ENCODE measurements at places on chromosomes 1 and 21.

GRCh38 chr1:225366552-225366951 is 61.3 kb downstream of the LBR start:
- no peak for DNase-seq
- H3K36me3 ChIP-seq = no peaks in the 10 kb centered on the region
- no peaks in the 10 kb centered on the region for H3K27me3 ChIP-seq
- no peak overlapping the region for H3K27ac ChIP-seq
- H3K4me3 ChIP-seq = no peak overlapping the region
- no peaks in the 10 kb centered on the region for H3K4me1 ChIP-seq

- no peaks in the 10 kb centered on the region for H3K36me3 ChIP-seq
- H3K4me1 ChIP-seq = peaks cover 5% of the 10 kb centered on the region
- no peaks in the 10 kb centered on the region for H3K27me3 ChIP-seq
- no peak overlapping the region for H3K4me3 ChIP-seq
- no peak overlapping the region for H3K27ac ChIP-seq
Measured at GRCh38 chr1:85612704-85613361, 32.3 kb downstream of the CCN1 start.

DNA sequence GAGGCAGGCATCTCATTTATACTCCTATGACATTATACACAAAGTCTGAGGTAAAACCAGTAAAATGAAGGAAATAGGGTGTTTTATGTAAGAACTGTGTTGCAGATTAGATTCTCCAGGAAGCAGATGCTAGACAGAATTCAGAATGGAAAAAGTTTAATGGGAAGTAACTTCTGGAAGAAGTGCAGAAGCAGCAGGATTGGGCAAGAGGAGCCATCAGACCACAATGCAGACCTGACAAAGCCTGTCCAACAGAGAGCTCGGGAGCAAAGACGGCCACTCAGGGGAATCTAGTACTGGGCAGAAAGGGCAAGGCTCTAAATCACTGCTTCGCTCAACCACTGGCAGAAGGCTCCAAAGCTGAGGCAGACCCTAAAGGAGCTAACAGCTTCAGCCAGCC is 33.7 kb downstream of the FBXO42 start:
- no peak overlapping the region for H3K4me3 ChIP-seq
- no peaks in the 10 kb centered on the region for H3K4me1 ChIP-seq
- no peaks in the 10 kb centered on the region for H3K27me3 ChIP-seq
- DNase-seq = no peak
- no peak overlapping the region for H3K27ac ChIP-seq

DNA sequence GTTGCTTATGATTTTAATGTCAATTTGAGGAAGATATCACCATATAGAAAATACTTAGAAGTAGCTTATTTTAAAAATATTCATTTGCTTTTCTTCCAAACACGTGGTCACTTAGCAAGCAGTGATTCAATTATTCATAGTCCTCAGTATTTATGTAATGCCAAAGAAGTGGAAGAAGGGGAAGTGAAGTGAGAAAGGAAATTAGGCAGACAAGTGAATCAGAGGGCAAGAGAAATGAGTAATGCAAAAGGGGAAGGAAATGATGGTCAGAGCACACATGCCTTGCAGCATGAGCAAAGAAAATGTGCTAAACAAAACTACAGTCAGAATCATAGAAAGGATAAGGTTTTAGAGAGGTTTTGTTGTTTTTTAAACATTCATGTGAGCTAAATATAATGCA is 31.8 kb downstream of the SDCCAG8 start:
- H3K4me3 ChIP-seq = no peak overlapping the region
- peaks cover 2% of the 10 kb centered on the region for H3K4me1 ChIP-seq
- no peak for DNase-seq

DNA sequence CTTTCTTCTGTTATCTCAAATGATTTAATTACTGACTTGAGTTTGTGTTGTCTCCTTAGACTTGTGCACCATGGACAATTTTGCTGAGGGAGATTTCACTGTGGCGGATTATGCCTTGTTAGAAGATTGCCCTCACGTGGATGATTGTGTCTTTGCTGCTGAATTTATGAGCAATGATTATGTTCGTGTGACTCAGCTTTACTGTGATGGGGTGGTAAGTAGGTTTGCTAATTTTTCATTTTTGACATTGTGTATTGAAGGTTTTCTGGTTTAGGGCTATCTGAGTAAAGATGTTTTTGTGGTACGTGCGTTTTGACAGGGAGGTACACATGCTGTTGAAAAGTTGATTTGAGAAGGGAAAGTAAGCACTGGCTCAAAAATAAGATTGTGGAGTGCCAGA is 14.1 kb downstream of the TTC3 start:
- H3K27ac ChIP-seq = no peak overlapping the region
- H3K4me1 ChIP-seq = no peaks in the 10 kb centered on the region
- no peak overlapping the region for H3K4me3 ChIP-seq
- H3K27me3 ChIP-seq = no peaks in the 10 kb centered on the region

- no peaks in the 10 kb centered on the region for H3K4me1 ChIP-seq
- DNase-seq = peak; percentile 14
- no peaks in the 10 kb centered on the region for H3K36me3 ChIP-seq
- no peak overlapping the region for H3K4me3 ChIP-seq
- no peak overlapping the region for H3K27ac ChIP-seq
- no peaks in the 10 kb centered on the region for H3K27me3 ChIP-seq
Measured at GRCh38 chr1:231590453-231591198, 36.0 kb upstream of the DISC1 start.

- H3K27me3 ChIP-seq = no peaks in the 10 kb centered on the region
- H3K36me3 ChIP-seq = no peaks in the 10 kb centered on the region
- H3K27ac ChIP-seq = no peak overlapping the region
- H3K4me3 ChIP-seq = no peak overlapping the region
- DNase-seq = no peak
- H3K4me1 ChIP-seq = no peaks in the 10 kb centered on the region
Measured at GRCh38 chr1:236377832-236378535, 16.1 kb upstream of the EDARADD start.

DNA sequence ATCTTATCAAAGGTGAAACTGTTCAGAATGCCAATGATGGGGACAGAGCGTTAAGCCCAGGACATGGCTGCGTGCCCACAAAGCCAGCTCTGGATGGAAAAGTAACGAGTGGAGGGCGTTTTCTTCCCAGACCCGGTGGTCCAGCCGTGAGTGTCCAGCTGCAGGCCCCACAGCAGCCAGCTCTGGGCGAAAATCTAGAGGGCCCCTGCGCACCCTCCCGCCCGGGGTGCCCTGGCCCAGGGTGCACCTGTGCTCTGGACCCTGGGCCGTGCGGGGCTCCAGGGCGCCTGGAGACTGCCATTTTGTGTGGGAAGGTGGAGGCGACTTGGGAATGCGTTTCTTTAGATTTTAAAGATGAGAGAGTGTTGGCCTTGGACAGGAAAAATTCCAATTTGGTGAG is 58.8 kb downstream of the SKI start:
- no peak for DNase-seq
- H3K36me3 ChIP-seq = peaks cover 32% of the 10 kb centered on the region
- no peak overlapping the region for H3K27ac ChIP-seq
- H3K27me3 ChIP-seq = no peaks in the 10 kb centered on the region
- H3K4me3 ChIP-seq = no peak overlapping the region

GRCh38 chr1:177281901-177282300 is 111.1 kb downstream of the BRINP2 start:
- DNase-seq = peak; percentile 26
- peak overlapping the region; percentile 41 for H3K27ac ChIP-seq
- H3K4me3 ChIP-seq = no peak overlapping the region
- no peaks in the 10 kb centered on the region for H3K27me3 ChIP-seq
- H3K36me3 ChIP-seq = no peaks in the 10 kb centered on the region

DNA sequence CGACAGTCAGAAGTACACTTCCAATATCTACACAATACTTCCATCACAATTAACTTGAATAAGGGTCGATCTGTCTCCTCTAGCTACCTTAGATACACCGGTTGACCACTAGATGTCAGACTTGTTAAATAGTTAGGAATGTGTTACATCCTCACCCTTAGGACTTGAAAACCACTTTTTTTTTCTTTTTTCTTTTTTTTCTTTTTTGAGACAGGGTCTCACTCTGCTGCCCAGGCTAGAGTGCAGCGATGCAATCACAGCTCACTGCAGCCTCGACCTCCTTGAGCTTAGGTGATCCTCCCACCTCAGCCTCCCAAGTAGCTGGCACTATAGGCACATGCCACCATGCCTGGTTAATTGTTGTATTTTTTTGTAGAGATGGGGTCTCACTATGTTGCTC is 120.4 kb upstream of the GREM2 start:
- peak; percentile 15 for DNase-seq
- no peak overlapping the region for H3K4me3 ChIP-seq
- no peaks in the 10 kb centered on the region for H3K36me3 ChIP-seq
- no peak overlapping the region for H3K27ac ChIP-seq
- no peaks in the 10 kb centered on the region for H3K27me3 ChIP-seq

DNA sequence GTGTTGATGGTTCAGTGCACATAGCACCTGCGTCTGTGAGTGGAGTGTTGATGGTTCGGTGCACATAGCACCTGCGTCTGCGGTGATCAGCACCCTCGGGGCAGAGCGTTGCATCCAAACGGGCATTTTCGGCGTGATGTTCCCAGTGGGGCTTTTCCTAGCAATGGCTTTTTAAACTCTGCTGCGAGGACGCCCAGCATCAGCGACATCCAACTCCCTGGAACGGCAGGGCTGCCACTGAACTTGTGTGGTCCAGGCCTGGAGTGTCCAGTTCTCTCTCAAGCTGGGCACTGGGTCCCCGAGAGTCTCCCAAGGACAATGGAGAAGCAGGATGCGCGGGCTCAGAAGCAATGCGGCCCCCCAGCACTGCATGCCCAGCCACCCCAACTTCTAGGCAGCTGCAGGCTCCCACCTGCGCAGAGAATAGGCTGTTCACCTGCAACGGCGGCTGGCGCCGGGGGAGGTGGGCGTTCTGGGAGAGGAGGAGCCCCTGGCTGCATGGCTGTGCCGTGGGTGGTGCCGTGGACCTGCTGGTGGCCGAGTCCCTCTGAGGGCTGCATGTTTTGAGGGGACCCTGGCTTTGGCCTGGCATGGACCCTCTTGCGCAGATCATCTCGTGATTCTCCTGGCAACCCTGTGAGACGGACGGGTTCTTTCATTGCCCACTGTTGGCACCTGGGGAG is 10.1 kb upstream of the C1orf174 start:
- H3K27me3 ChIP-seq = peaks cover 13% of the 10 kb centered on the region
- no peak overlapping the region for H3K27ac ChIP-seq

- no peak overlapping the region for H3K4me3 ChIP-seq
- no peaks in the 10 kb centered on the region for H3K4me1 ChIP-seq
- peaks cover 52% of the 10 kb centered on the region for H3K36me3 ChIP-seq
- no peak overlapping the region for H3K27ac ChIP-seq
Measured at GRCh38 chr1:25451908-25452307, 21.2 kb downstream of the MACO1 start.

- no peaks in the 10 kb centered on the region for H3K27me3 ChIP-seq
- H3K4me3 ChIP-seq = no peak overlapping the region
- H3K27ac ChIP-seq = no peak overlapping the region
Measured at GRCh38 chr1:43861988-43862735, 71.4 kb upstream of the ARTN start.

GRCh38 chr1:23554127-23554480 is 5.2 kb downstream of the ID3 start:
- no peak for DNase-seq
- peak overlapping the region; percentile 54 for H3K27ac ChIP-seq
- H3K27me3 ChIP-seq = no peaks in the 10 kb centered on the region
